ENCODE measurements at places on chromosomes 13 and 19.

DNA sequence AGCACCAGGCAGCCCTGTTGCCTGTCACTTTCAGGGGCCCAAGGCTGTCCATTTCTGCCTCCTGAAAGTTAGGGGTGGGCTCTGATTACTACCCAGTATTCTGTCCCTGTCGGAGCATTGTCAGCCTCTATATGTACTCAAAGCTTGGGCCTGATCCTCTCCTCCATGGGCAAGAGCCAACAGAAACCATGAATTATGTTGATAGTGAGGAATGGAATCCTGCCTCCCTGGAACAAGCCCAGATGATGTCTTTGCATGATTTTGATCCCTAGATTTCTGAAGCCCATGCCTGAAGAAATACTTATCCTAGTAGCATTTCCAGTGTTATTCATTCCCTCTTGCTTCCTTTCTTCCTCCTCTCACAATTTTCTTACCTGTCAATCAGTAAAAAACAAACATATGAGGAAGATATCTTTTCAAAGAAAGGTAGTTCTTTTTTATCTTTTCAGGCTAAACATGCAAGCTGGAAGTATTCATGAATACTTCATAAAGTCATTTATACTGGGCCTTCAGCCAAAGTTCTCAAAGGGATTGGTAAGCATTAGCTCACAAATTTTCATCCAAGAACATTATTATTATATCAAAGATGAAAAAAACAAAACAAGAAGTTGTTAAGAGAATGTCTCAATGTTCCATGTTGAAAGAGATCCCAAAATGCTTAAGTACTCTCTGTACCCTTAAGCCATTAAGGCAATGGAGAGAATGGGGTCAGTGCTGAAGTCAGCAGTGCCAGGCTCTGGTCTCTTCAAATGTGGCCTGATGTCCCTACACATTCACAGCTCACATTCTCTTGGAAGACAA, 171.7 kb downstream of the NHLRC3 start:
- no peak for DNase-seq

- DNase-seq: no peak
These were observed 11.4 kb upstream of the MIA start for GRCh38 chr19:40763963-40764362.

- no peak for DNase-seq
These were observed 18.3 kb downstream of the CKM start for GRCh38 chr19:45304141-45304926.

GRCh38 chr19:1571358-1571757, 3.2 kb upstream of the MEX3D start:
- DNase-seq: no peak

DNA sequence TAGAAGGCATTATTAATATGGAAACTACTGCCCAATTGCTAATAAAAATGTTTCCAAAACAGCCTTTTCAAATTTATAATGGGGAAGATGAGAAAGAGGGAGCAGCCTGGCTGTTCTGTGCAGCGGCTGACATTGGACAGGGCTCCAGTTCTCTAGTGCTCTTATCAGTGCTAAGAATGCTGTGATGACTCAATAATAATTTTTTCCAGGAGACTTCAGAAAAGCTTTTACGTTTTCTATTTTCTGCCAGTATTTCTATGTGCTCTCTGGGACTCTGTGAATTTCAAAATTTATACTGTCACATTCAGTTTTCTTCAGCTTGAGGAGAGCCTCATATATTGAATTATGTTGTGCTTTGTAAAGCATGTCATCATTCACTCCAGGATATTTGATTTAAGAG, 209.6 kb downstream of the VWA8 start:
- DNase-seq: no peak

GRCh38 chr19:51607920-51608562, 22.2 kb downstream of the SIGLEC5 start:
- DNase-seq: peak; percentile 40

GRCh38 chr19:31567776-31568175, 218.5 kb upstream of the TSHZ3 start:
- no peak for DNase-seq

- no peak for DNase-seq
These were observed at the start of gene ZNF331 for GRCh38 chr19:53537521-53538377. Gene ZNF331 (plus strand): TSS chr19:53538145. CDS start chr19:53569377, 31,232 bp downstream.

DNA sequence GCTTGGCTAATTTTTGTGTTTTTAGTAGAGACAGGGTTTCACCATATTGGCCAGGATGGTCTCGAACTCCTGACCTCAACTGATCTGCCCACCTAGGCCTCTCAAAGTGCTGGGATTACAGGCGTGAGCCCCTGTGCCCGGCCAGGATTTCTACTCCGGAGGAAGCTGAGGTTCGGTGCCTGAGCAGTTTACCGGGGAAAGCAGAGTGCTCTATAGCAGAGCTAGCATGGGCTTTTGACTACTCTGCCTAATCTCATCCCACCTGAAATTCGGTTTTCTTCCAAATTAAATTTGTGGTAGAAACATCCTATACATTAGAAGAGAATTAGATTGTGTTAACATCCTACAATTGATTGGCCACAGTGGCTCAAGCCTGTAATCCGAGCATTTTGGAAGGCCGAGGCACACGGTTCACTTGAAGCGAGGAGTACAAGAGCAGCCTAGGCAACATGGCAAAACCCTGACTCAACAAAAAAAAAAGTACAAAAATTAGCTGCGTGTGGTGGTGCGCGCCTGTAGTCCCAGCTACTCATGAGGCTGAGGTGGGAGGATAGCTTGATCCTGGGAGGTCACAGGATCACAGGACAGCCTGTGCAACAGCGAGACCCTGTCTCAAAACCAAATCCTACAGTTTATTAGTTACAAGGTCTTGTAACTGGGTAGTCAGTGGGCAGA, 1.6 kb downstream of the RPL13A start:
- no peak for DNase-seq

- peak; percentile 35 for DNase-seq
These were observed 28.5 kb downstream of the MED4 start for GRCh38 chr13:48066310-48066989.

- DNase-seq: no peak
These were observed 79.0 kb upstream of the XPO4 start for GRCh38 chr13:20981370-20982095.

GRCh38 chr13:51643882-51644281, 59.6 kb downstream of the WDFY2 start:
- DNase-seq: no peak

DNA sequence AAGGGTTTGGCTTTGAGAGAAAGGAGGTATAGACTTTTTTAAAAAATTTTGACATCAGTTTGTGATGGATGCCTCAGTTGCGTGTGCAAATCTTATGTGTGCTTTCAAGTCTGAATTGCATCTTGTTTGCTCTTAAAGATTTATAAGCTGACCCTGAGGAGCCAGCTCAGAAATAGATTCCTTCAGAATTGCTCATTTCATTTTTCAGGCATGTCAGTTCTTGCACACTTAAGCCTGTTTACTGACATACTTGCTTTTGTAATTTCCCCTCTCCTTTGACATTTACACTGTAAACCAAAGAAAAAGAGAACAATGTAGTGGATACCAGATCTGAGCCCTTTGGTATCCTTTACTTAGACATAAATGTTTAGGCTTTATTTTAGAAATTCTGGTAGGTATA, 87.6 kb downstream of the RNF17 start:
- DNase-seq: no peak

DNA sequence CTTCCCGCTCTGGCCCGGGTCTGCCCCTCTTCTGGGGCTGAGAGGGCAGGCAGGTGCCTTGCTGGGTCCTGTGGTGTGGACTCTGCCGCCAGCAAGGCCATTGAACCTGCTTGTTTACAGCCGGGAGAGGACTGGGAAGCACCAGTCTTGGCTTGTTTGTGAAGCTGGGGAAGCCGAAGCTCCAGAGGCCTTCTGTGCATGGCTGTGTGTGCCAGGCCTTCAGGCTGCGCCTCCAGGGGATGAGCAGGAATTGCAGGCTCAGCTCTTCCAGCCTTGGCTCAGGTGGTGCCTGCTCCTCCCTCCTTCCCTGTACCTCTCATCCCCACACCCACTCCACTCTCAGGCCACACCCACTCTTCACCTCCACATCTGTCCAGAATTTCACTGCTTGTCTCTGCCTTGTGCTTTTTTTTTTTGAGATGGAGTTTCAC, 17.5 kb downstream of the NDUFB7 start:
- DNase-seq: no peak

Data from MM.1S (cell line).